ENCODE measurements at places on chromosomes 1 and 21. TPM values are rescaled to one million over a fixed set of nuclear protein-coding genes. Genes with fewer than 3 reads are reported as not detected.

DNA sequence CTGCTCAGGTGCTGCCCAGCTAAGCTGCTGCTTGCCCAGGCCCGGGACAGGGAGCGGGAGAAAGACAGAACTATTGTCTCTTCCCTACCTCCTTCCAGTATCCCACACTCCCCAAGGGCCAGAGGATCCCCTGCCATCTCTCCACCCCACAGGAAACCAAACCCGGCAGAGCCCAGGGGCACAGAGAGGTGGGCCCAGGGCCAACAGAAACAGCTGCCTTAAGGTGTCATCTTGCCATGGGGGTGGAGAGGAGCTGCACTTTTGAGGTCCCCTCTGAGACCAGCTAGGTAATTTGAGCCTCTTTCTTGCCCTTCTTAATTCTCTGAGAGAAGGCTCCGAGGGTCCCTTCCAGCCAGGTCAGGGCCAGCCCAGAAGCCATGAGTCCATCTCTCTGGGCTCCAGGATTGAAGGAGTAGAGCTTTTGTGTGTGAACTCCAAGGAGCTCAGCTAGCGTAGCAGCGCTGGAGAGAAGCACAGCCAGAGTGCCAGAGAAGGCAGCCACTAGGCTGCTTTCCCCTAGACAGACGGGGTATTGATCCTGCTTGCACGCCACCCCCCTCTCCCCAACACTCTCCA is 9.7 kb upstream of the GPR61 start:
- DNase-seq, result peak; percentile 86

GRCh38 chr1:14138135-14138506 is 438.1 kb downstream of the PRDM2 start:
- DNase-seq, result no peak

DNA sequence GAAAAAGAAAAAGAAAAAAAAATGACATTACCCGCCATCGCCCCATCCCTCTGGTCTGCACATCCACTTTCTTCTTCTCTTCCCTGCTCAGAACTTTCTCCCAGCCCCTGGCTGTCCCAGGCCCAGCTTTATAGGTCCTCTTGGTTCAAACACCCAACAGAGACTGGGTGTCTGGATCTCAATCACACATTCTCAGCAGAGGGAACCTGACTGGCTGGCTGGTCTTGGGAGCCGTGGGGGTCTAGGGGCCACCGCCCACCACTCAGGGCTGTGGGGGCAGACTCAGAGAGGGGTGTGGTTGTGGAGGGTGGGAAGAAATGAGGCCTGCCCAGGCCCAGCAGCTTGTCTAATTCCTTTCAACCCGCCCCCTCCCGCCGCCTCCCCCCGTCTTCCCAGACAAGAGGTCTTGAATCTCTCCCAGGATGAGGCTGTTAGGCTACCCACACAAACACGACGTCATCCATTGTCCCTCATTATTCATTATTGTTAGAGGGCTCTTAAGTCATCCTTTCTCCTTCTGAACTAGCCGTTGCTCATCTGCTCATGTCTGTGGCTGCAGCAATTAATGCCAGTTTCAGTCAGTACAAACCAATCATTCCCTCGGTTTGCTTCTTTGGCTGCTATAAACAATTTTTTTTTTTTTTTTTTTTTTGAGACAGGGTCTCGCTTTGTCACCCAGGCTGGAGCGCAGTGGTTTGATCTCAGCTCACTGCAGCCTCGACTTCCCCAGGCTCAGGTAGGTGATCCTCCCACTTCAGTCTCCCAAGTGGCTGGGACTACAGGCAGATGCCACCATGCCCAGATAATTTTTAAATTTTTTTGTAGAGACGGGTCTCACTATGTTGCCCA is 40.6 kb upstream of the CLIC4 start:
- peak; percentile 74 for DNase-seq

DNA sequence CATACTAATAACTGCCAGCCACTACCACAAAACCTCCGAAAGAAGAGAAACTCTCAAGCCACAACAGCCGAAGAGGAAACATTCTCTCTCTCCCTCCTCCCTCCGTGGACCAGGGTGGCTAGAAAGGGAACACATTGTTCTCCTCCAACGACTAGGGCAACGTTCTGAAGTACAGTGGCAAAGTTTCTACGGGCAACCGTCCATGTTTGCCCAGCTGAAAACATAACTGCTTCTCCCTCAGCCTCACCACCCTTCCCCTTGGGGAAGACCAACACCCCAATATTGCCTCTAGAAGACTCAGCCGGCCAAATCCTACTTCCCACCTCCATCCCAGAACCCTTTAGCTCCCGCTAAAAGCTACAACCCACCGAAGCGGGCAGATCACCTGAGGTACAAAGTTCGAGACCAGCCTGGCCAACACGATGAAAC is 2.0 kb downstream of the GLUL start:
- DNase-seq, result no peak

GRCh38 chr1:187641015-187641414 is 812.3 kb downstream of the PLA2G4A start:
- DNase-seq, result no peak

GAS5 gene
- total RNA-seq, result 402 TPM
